Heart left ventricle (tissue), 16 donors: ENCODE measurements at places on chromosomes 13 and 19. TPM values are rescaled to one million over a fixed set of nuclear protein-coding genes. Genes with fewer than 3 reads are reported as not detected.

DNA sequence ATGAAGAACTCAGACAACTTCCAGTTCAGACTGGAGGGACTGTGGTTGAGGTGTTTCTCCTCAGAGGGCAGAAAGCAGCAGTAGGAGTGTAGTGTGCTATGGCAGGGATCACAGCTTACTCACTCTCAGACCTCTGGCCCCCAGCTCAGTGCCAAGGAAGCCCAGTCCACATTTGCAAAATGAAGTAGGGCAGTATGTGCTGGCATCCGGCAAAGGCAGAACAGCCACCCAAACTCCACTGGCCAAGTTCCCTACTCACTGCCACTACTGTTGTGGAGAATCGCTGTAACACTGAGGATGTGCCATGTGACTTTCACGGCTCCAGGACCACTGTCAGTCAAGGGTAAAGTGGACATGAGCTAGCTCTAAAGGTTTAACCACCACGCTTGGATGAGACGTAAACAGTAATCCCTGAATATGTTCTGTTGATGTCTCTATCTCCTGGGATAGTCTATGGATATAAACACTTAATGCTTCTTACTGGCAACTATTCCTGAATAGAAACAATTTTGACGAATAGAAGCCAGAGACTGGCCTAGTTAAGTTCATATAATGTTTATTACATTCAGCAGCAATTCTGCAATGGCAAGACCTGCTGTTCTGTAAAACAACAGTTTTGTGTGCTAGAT lies 67.0 kb upstream of the SLC15A1 start:
- H3K27ac ChIP-seq, result peak overlapping the region; percentile 38
- H3K4me1 ChIP-seq, result peaks cover 10% of the 10 kb centered on the region
- H3K36me3 ChIP-seq, result peaks cover 31% of the 10 kb centered on the region
- H3K27me3 ChIP-seq, result no peaks in the 10 kb centered on the region

DNA sequence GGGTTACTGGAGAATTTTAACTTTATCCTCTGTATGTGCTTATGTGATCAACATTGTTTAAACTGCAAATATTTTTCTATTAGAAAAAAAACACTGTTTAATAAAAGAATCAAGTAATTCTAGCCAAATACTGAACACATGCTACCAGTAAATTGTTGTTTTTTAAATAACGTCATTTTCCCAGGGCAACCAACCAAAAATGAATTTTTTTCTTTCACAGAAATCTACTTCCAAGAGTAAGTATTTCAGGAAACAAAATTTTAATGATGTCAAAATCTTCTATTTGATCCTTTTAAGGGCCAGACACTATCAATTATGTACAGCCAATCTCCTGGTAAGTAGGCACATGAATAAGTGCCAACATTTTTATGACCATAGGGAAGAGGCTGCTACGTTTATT lies 57.1 kb downstream of the TUBGCP3 start:
- peaks cover 8% of the 10 kb centered on the region for H3K36me3 ChIP-seq
- H3K27me3 ChIP-seq, result no peaks in the 10 kb centered on the region
- peaks cover 6% of the 10 kb centered on the region for H3K4me1 ChIP-seq
- no peak for DNase-seq
- no peak overlapping the region for H3K27ac ChIP-seq
- H3K4me3 ChIP-seq, result no peak overlapping the region

The KLK1 gene
- total RNA-seq, result 0.85 TPM

The FGF21 gene
- total RNA-seq, result not detected

The ZNF793 gene
- total RNA-seq, result 7.4 TPM

DNA sequence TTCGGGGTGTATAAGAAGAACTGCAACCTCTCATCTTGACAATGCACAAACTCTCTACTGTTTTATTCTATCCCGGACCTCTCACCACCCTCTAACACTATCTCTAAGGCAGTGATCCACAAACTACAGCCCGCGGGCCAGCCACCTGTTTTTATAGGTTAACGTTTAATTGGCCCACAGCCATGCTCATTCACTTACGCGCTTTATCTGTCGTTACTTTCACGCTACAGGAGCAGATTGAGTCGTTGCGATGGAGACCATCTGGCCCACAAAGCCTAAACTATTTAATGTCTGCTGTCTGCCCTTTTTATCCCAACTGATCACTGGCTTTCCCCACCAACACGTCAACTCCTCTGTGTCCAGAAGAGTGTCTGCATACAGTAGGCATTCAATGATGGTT lies 158.9 kb downstream of the CACNA1A start:
- no peak overlapping the region for H3K4me3 ChIP-seq
- DNase-seq, result no peak
- no peaks in the 10 kb centered on the region for H3K36me3 ChIP-seq
- no peaks in the 10 kb centered on the region for H3K27me3 ChIP-seq

DNA sequence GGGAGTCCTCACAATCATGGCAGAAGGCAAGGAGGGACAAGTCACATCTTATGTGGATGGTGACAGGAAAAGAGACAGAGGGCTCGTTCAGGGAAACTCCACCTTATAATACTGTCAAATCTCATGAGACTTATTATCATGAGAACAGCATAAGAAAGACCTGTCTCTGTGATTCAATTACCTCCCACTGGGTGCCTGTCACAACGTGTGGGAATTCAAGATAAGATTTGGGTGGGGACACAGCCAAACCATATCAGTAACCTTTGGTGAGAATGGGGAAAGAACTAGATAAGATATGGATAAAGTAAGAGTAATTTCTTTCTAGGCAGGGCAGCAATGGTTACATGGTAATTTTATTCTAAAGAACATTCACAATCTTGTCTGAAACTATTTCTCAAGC lies 344.9 kb upstream of the KLF12 start:
- no peaks in the 10 kb centered on the region for H3K36me3 ChIP-seq
- H3K4me1 ChIP-seq, result no peaks in the 10 kb centered on the region
- no peaks in the 10 kb centered on the region for H3K27me3 ChIP-seq
- DNase-seq, result no peak
- H3K4me3 ChIP-seq, result no peak overlapping the region

DNA sequence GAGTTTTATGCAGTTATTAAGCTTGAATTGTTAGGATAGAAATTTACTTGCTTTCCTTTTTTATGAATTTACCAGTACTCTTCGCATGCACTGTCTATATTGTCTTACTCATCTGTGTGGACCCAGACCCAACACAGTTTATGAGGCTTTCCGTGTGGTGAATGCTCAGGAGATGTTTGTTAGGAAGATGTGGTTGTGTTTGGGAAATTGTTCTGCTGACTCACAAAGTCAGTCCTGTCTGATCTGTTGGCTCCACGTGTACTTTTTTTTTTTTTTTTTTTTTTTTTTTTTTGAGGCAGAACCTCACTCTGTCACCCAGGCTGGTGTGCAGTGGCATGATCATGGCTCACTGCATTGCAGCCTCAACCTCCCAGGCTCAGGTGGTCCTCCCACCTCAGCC lies 532.5 kb downstream of the LMO7 start:
- H3K27me3 ChIP-seq, result no peaks in the 10 kb centered on the region
- no peak overlapping the region for H3K27ac ChIP-seq
- no peak overlapping the region for H3K4me3 ChIP-seq
- DNase-seq, result no peak
- H3K36me3 ChIP-seq, result no peaks in the 10 kb centered on the region

DNA sequence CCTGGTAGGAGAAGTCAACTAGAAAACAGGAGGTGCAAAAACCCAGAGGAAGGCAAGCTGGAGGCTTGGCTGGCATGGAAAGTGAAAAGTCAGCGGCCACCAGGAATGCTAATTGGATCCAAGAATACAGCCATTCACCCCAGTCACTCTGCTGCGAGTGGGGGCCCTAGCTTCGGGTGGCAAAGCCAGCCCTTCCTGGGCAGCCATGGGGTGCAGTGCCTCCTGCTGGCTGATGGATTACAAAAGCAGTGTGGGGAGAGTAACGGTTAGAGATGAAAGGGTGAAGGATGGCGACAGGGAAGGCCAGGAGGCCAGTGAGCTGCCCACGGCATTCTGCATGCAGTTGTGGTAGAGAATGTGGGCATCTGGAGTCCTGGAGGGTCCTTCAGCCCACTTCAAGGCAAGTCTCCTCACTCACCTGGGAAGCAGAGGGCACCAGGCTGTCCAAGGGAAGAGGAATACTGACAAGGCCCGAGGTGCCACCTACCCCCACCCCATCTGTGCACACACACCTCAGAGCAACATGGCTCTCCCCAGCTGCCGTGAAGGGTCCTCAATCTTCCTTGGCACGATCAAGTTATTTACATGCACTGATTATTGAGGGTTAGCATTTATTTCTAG lies 20.3 kb upstream of the EPHX3 start:
- peak overlapping the region; percentile 88 for H3K27ac ChIP-seq
- H3K36me3 ChIP-seq, result peaks cover 56% of the 10 kb centered on the region
- peaks cover 66% of the 10 kb centered on the region for H3K4me1 ChIP-seq
- no peak overlapping the region for H3K4me3 ChIP-seq

The KLK5 gene
- not detected for total RNA-seq

- no peak for DNase-seq
- H3K4me1 ChIP-seq, result no peaks in the 10 kb centered on the region
- no peak overlapping the region for H3K27ac ChIP-seq
- H3K4me3 ChIP-seq, result no peak overlapping the region
- no peaks in the 10 kb centered on the region for H3K27me3 ChIP-seq
Measured at GRCh38 chr13:67343777-67344176, 113.6 kb upstream of the PCDH9 start.

DNA sequence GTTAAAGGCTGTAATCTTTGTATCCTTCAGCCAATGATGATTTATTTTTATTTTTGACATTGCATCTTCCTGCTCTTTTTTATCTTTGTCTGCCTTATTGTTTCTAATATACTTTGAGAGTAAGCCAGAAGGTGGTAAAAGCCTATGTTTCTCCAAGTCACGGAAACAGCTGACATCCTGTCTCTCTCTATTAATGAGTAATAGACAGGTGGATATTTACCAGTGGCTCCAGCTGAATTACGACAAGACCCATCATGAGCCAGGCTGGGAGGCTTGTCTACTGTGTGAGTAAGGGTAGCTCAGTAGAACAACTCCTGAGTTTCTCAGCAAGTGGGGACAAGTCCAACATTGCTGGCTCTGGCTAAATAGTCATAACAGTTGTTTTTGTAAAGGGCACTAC lies 166.6 kb downstream of the NDFIP2 start:
- H3K27ac ChIP-seq, result no peak overlapping the region
- no peak for DNase-seq
- H3K4me3 ChIP-seq, result no peak overlapping the region
- H3K4me1 ChIP-seq, result no peaks in the 10 kb centered on the region
- H3K36me3 ChIP-seq, result no peaks in the 10 kb centered on the region
- H3K27me3 ChIP-seq, result no peaks in the 10 kb centered on the region

The COMP gene
- total RNA-seq, result 0.80 TPM

GRCh38 chr19:58304748-58305064 lies 471 bp upstream of the ERVK3-1 start:
- no peak for DNase-seq
- peak overlapping the region; percentile 88 for H3K27ac ChIP-seq
- H3K4me3 ChIP-seq, result peak overlapping the region; percentile 80
- no peaks in the 10 kb centered on the region for H3K27me3 ChIP-seq
- H3K4me1 ChIP-seq, result peaks cover 3% of the 10 kb centered on the region

DNA sequence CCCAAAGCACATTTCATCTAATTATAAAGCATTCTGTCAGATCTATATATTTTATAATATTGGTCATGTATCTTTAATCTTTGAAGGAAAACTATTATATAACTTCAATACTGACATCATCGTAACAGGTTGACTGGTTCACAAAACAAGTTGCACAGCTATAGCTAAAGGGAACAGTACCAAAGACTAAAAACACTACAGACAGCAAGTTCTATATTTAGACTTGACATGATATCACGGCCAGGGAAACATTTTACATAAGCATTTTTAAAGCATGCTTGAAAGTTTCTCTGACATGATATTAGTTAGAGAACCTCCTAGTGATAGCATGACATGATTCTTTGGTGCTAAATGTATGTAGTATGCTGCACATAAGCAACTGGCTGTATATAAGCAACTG lies 182.5 kb downstream of the NDFIP2 start:
- no peak for DNase-seq
- no peaks in the 10 kb centered on the region for H3K36me3 ChIP-seq
- H3K27ac ChIP-seq, result peak overlapping the region; percentile 84
- H3K27me3 ChIP-seq, result no peaks in the 10 kb centered on the region
- no peaks in the 10 kb centered on the region for H3K4me1 ChIP-seq

GRCh38 chr13:31416066-31416465 lies 216.3 kb downstream of the B3GLCT start:
- no peaks in the 10 kb centered on the region for H3K27me3 ChIP-seq
- no peak for DNase-seq
- H3K4me3 ChIP-seq, result no peak overlapping the region

The FBXO46 gene
- 13.3 TPM for total RNA-seq

The CYP4F2 gene
- total RNA-seq, result not detected

The ADM5 gene
- total RNA-seq, result 0.77 TPM

DNA sequence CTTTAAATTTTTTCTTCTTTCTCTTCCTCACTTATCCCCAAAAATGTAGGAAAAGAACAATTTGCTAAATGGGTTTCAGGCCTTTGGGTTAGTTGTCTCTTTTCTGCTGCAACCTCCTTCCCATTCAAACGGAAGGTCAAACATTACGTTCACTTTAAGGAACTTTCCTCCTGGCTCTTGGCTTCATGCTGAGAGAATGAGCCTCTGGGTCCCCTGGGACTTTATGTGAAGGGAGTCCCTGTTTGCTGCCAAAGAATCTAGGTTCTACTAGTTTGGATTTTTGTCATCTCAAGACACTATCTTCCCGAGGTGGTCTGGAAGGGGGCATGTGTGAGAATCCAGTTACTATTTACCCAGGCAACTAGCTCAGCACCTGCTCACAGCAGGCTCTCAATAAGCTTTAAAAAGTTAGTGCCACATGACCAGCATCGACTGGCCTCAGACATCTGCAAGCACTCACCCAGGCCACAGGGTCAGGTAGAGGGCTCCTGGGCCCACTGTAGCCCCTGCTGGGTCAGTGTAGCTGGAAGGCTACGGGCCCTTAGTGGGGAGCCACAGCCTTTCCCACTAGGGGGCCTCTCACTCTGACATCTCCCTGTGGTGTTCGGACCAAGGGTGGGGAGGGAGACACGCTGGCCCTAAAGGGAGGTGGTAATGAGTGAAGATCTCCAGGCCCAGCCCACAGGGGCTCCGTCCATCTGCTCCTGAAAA lies 40.5 kb downstream of the FAM124A start:
- H3K4me3 ChIP-seq, result no peak overlapping the region
- H3K4me1 ChIP-seq, result peaks cover 14% of the 10 kb centered on the region
- no peak for DNase-seq
- H3K27me3 ChIP-seq, result no peaks in the 10 kb centered on the region

- peaks cover 19% of the 10 kb centered on the region for H3K36me3 ChIP-seq
- H3K27ac ChIP-seq, result no peak overlapping the region
- H3K4me1 ChIP-seq, result peaks cover 7% of the 10 kb centered on the region
- no peak for DNase-seq
- no peaks in the 10 kb centered on the region for H3K27me3 ChIP-seq
Measured at GRCh38 chr19:5793188-5793587, 2.2 kb upstream of the DUS3L start.

DNA sequence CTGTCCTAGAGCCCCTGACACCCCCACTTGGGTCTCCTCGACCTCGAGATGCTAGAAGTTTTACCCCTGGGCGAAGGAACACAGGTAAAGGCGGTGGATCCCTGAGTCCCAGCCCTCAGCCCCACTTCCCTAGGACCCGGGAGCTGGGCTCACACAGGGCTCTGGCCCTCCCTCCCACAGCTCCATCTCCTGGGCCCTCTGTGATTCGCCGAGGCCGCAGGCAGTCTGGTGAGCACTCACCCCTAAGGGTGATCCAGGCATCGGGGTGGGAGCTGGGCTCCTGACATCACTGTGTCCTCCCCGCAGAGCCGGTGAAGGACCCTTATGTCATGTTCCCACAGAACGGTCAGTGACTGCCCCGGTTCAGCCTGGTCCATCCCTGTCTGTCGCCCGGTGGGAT lies 8.3 kb downstream of the PLEKHG2 start:
- no peaks in the 10 kb centered on the region for H3K4me1 ChIP-seq
- DNase-seq, result no peak
- no peak overlapping the region for H3K27ac ChIP-seq
- no peak overlapping the region for H3K4me3 ChIP-seq
- H3K36me3 ChIP-seq, result peaks cover 83% of the 10 kb centered on the region

The TRPC4 gene
- total RNA-seq, result 0.52 TPM
